Posterior vena cava (tissue), 2 donors: ENCODE measurements at places on chromosomes 11 and 22. TPM values are rescaled to one million over a fixed set of nuclear protein-coding genes. Genes with fewer than 3 reads are reported as not detected.

The PHOX2A gene
- not detected for total RNA-seq

The GRM5 gene
- total RNA-seq = 0.81 TPM

The CLDN5 gene
- 70.1 TPM for total RNA-seq

The C11orf42 gene
- not detected for total RNA-seq

The IGLL1 gene
- not detected for total RNA-seq

The PVALB gene
- total RNA-seq = not detected

The CARD16 gene
- 13.2 TPM for total RNA-seq

The C11orf52 gene
- 1.6 TPM for total RNA-seq

The OR6A2 gene
- not detected for total RNA-seq

The OR51E2 gene
- total RNA-seq = 0.23 TPM

The MYOD1 gene
- not detected for total RNA-seq

The TTC28 gene
- total RNA-seq = 51.2 TPM

The ABCG4 gene
- total RNA-seq = 0.43 TPM

The OR10D3 gene
- total RNA-seq = not detected
